Adrenal gland (tissue), 19 donors: ENCODE measurements at places on chromosomes 7 and 10.

DNA sequence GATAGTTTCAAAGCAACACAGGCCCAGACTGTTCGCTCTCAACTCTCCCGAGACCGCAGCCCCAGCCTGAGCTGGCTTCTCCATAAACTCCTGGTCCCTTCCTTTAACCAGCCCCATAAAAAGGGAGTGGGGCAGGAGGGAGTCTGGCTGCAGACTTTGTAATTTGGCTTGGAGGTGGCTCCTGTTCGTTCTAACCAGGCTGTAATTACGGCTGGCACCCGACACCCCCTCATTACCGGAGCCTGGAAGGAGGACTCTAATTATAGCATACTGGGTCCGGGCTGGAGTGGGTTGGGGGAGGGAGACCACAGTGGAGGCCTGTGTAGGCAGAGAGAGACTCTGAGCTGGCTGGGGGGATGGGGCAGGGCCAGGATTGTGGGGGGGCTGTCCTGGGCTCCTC, 49.7 kb downstream of the UNC5B start:
- no peak for DNase-seq

DNA sequence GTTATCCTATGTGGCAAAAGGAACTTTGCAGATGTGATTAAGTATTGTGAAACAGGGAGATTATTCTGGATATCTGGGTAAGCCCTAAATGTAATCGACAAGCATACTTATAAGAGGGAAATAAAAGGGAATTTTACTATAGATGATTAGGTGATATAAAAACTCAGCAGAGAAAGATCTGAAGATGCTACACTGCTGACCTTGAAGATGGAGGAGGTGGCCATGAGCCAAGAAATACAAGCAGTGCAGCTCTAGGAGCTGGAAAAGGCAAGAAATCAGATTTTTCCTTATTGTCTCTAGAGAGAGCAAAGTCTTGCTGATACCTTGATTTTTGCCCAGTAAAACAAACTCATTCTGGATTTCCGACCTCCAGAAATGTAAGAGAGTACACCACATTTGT, 67.7 kb downstream of the BRAF start:
- DNase-seq = no peak

DNA sequence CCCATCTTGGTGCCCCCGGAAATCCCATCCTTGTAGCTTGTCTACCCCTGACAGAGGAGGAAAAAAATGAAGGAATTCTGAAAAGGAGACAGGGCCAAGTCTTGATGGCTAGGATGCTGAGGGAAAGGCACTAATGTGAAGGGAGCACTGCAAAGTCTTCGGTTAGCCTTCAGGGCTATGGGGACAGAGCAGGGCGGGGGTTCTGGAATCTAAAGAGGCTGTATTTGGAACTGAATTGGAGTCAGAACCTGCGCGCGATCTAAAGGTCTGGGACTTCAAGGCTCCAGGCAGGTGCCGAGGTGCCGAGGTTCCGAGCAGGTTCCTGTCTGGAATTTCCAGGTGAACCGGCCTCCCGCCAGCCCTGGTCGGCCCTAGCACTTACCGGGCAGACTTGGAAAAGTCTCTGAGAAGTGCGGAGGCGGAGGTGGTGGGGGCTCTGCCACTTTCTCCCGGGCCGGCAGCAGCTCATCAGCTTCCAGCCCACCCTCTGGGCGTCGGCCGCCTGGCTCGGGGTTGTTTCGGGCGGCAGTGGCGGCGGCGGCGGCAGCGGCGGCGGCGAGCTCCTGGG, 781 bp downstream of the GBX1 start:
- no peak for DNase-seq

DNA sequence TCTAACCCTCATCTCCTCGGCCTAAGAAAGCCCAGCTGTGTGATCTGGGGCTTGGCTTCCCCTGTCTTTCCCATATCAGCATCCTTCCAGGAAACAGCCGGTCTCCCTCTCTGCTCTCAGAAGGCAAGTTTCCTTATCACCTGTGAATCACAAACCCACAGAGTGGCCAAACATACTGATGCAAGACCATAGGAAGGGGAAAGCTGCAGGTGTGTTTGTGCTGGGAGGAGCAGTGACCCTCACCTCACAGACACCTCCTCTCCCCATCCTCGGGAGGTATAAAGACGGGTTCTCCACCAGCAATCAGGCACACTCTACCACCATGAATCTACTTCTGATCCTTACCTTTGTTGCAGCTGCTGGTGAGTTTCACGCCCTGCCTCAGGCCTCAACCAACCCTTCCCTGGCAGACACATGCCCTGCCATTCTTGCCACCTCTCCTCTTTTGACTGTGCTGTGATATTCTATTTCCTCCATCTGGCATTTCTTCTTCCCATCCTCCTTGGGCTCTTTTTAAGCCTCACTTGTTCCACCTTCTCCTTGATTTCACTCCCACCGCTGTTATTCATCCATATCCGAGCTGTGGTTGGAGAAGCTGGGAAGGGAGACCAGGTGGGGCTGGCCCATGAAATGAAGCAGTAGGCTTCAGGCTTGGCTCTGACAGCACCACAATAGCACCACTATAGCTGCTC, at the start of gene PRSS2:
PRSS2 (plus strand) TSS at position 310 of the 692 bp plus-strand sequence; CDS start at position 323, 13 bp downstream.
- DNase-seq = no peak

DNA sequence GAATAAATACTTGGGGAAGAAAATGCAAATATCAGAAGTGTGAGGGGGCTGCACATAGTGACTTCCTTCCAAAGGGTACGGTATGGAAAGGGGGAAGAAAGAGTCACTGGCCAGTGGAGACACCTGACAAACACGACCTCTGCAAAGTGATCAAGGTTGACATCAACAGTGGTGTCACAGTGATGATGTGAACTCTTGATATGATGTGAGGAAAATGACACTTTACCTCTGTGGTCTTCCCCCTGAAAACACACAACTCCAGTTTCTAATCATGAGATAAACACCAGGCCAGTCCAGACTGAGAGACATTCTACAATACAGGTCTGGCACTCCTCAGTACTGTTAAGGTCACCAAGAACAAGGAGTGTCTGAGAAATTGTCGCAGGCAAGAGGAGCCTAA, 169.7 kb downstream of the BUB3 start:
- DNase-seq = no peak

DNA sequence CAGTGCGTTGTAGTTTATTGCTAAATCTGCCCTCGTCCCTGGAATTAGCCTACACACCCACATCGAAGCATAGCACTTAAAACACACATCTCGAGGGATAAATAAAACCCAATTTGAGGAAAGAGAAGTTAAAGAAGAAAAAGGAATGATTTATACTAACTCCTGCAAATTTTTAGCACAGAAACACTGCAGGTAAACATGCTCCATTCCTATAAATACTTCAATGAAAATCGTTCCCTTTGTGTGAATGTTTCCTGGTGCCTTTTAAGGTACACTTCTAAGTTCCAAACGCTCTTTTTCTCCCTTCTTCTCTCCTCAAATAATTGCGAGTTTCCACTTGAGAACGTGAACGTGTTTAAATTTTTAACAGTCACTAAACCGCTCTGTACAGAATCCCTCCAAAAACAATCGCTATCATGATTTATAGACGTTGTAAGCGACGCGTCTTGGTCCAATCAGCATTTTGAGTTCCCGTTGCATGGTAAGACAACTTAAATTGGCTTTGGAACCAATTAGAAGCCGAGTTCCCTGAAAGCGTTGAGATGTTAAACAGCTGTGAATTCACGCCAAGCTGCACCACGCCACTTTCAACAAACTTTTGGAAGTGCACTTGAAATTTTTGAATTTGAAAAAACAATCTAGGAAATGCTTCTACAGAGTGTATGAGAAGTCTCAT, 12.5 kb upstream of the EBLN1 start:
- no peak for DNase-seq

DNA sequence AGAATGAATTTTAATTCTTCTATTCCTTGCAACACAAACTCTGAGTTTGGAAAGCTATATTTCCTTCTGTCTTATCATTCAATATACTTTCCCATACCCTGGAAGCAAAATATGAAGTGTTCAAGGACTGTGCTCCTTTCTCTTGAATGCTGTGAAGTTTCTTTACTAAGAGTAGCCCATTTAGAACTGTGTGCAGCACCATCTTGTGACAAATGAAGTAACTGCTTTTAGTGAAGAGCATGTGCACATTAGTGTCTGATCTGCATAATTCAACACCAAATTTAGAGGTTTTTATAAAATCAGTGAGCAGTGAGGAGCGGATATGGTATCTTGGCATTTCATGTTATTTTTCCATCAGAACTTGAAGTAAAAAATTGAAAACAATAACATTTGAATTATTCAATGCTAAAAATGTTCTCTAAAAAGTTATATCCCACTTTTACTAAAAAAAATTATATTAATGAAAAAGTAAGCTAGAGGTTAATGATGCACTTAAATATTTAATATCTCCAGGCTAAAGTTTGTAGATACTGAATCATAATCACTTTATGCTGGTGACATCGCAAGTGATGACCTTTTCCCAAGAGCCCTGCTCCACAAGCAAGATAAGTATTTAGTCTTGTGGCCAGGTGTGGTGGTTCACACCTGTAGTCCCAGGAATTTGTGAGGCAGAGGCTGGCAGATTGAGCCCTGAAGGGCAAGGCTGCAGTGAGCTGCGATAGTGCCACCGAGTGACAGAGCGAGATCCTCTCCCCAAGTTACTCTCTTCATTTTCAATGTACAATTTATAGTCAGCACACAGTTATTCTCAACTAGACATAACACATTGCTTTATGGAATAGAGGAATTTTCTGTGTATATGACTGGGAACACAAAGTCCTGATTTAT, 108.8 kb upstream of the PCLO start:
- no peak for DNase-seq
